ENCODE measurements at places on chromosomes 16 and 17. TPM values are rescaled to one million over a fixed set of nuclear protein-coding genes. Genes with fewer than 3 reads are reported as not detected.

The LPCAT2 gene
- total RNA-seq, result 6.2 TPM

The KRT16 gene
- total RNA-seq, result not detected

The DNAAF8 gene
- 0.38 TPM for total RNA-seq

The TP53TG3 gene
- total RNA-seq, result not detected

The LLGL1 gene
- total RNA-seq, result 12.0 TPM

The TNS4 gene
- total RNA-seq, result not detected

The NPIPA7 gene
- 3.3 TPM for total RNA-seq

The NME3 gene
- total RNA-seq, result 55.4 TPM

The PRR35 gene
- total RNA-seq, result not detected

The ERAL1 gene
- total RNA-seq, result 28.0 TPM

The KRTAP9-2 gene
- not detected for total RNA-seq

The NAGS gene
- total RNA-seq, result 2.9 TPM

The ZSWIM7 gene
- total RNA-seq, result 33.3 TPM

The CYBA gene
- total RNA-seq, result 101 TPM

The PPP1R27 gene
- not detected for total RNA-seq

The TMEM238L gene
- total RNA-seq, result not detected

The NPW gene
- not detected for total RNA-seq

The ELMO3 gene
- 0.85 TPM for total RNA-seq

The MAP2K4 gene
- total RNA-seq, result 34.4 TPM

The PDE6G gene
- 0.41 TPM for total RNA-seq

Data from right cardiac atrium (tissue), 5 donors.